Right renal cortex interstitium (tissue), 3 donors: ENCODE measurements at places on chromosomes 2 and 18.

GRCh38 chr2:120691410-120691809 is 44.3 kb upstream of the GLI2 start:
- DNase-seq, result no peak

DNA sequence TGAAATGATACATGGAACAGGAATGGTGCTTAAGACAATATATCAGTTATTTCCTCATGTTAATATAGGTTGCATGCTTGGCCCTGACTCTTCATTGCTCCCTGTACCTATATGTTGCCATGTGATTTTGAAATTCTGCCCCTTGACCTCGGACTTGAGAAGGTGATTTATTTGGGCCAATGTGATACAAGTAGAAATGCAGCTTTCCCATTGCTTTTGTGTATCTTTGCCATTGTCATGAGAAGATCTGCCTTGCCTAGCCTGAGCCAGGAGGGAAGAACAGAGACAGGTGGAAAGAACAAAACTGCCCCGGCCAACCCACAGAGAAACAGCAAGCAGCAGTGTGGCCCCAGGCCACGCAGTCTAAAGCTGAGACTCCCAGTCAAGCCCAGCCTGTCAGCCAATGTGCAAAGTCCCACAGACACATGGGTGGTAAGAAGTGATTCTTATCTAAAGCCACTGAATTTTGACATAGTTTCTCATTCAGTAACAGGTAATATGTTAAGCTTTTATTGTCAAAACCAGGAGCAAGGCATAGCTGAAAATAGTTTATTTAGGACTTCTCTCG is 245.7 kb upstream of the RND3 start:
- no peak for DNase-seq

DNA sequence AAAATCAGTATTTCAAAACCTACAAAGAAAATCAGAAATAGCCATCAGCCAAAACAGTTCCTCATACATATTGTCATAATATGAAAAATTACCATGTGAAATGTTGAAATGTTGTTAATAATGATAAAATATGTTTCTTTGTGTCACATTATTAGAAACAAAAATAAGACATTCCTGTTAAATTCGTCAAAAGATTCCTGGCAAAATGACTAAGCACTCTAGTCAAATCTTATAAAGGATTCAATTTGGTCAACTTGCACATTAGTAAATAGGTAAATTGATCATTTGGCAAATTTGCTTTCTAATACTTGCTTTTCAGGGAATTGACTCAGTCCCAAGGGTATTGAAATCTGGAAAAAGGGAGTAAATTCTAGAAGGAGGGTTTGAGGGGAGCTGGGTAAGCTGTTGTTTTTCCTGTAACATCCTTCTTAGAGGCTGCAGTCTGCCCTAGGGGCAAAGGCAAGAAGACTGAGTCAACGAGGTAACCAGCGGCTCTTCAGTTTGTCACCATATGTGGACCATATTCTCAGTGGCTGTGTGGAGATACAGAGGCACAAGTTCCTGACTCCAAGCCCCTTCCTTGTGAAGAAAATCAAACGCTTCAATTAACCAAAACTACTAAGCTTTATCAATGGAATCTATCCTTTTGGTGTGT is 482.3 kb downstream of the TNS1 start:
- no peak for DNase-seq

- no peak for DNase-seq
Measured at GRCh38 chr2:128623776-128624761, 305.4 kb upstream of the HS6ST1 start.

DNA sequence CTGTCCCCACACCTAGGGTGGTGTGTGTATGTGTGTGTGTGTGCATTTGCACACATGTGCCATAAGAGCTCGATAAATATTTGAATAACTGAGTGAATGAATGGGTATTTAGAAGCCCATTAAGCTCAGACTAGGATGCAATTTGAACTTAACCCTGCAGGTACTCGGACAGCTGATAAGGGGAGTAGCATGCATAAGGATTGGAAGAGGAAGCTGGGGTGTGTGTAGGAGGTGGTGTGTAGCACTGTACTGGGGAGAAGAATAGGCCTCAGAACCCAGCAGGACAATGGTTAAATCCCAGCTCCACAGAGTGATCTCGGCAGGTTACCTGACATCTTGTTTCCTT is 1.8 kb upstream of the KCNF1 start:
- DNase-seq, result no peak

DNA sequence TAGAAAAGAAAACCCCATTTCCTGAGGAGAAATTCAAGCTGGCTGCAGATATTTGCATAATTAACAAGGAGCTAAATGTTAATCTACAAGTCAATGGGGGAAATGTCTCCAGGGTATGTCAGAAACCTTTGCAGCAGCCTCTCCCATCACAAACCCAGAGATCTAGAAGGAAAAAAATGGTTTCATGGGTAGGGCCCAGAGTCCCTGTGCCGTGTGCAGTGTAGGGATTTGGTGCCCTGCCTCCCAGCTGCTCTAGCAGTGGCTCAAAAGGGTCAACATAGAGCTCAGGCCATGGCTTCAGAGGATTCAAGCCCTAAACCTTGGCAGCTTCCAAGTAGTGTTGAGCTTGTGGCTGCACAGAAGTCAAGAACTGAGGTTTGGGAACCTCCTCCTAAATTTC is 290.2 kb upstream of the TMEFF2 start:
- no peak for DNase-seq

GRCh38 chr2:144519934-144520731 is at the start of gene ZEB2:
TSS of gene ZEB2 (minus strand) at chr2:144520119. CDS start at chr2:144517350, 2,769 bp downstream.
- DNase-seq, result no peak
